Glomerular endothelial cell (primary cell): ENCODE measurements at places on chromosomes 16 and 17.

GRCh38 chr16:62583414-62583813, 547.2 kb upstream of the CDH8 start:
- no peak for DNase-seq

- no peak for DNase-seq
Observed at GRCh38 chr16:23567602-23568001, 10.1 kb downstream of the UBFD1 start.

GRCh38 chr16:30511509-30511908, 14.9 kb downstream of the ZNF768 start:
- no peak for DNase-seq

DNA sequence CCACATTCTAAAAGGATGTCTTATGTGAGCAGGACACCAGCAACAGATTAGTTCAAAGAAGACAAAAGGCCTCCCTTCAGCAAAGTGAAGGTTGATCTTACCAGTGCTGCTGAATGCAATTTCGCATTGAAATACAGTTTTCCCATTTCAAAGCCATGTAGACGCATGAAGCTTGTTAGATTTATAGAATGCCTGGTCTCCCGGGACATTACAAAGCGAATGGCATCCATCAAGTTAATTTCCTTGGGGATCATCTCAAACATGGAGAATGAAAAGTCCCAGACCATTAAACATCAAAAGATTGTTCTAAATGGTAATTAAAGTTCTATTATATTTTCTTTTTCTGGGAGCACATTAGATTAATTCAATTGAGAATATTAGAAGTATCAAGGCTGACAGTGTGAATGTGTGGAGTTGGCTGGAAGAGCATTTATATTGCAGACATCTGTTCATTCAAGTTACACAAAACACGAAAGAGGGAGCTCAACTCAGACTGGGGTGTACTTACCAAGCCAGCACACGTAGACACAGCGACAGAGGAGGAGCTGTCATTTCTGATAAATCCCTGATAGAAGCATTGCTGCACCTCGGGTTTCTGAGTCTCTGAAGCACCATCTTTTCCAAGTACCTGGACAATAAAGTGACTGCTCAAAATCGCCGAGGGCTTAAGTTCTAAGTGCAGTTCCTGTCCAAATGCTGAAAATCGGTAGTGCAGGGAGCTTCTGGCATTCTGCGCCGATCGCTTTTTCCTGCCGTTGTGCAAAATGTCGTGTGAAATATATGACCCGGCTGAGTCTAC, 3.8 kb downstream of the ADAMTS18 start:
- DNase-seq, result no peak

DNA sequence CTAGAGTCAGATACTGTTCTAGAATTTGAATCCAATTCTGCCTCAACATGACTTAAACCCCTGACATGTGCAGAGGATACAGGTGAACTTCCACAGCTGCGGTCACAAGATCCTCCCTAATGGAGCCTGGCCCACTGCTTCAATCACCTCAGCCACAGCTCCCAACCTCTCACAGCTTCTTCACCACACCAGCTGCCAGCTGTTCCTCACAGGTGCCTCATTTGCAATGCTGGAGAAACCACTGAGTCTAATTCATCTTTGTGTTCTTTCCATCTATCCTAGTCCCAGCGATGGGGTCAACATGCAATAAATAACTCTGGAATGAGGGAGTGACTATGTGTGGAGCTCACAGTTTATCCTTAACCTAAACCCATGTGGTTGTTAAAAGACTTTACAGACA, 72.0 kb upstream of the MAF start:
- DNase-seq, result no peak
